Panc1 (cell line): ENCODE measurements at places on chromosomes 16 and 17. TPM values are rescaled to one million over a fixed set of nuclear protein-coding genes. Genes with fewer than 3 reads are reported as not detected.

Gene ZG16B
- total RNA-seq = 9.1 TPM

Gene NPIPB9
- total RNA-seq = 0.90 TPM

Gene MT3
- total RNA-seq = not detected

Gene TPSAB1
- not detected for total RNA-seq

Gene LDHD
- 3.1 TPM for total RNA-seq

Gene KRT33A
- total RNA-seq = not detected

Gene XYLT1
- total RNA-seq = 0.62 TPM

Gene SLFN12L
- 0.33 TPM for total RNA-seq

Gene HBQ1
- total RNA-seq = 10.4 TPM

Gene TPSG1
- total RNA-seq = 4.6 TPM

Gene KRT28
- total RNA-seq = not detected

Gene GINS2
- total RNA-seq = 12.0 TPM

Gene EFTUD2
- total RNA-seq = 98.0 TPM

Gene PLEKHG4
- 6.7 TPM for total RNA-seq

Gene GPR179
- 0.03 TPM for total RNA-seq

Gene CCL3
- 1.1 TPM for total RNA-seq

Gene CLDN9
- total RNA-seq = 1.6 TPM

Gene CIBAR2
- not detected for total RNA-seq

Gene RRAD
- 4.3 TPM for total RNA-seq

Gene SLC5A10
- total RNA-seq = not detected

Gene CENPX
- 187 TPM for total RNA-seq

Gene WFIKKN1
- 2.0 TPM for total RNA-seq

Gene KRT9
- total RNA-seq = not detected

Gene TRIM47
- total RNA-seq = 125 TPM

Gene CHD9
- total RNA-seq = 25.4 TPM

Gene ZFPM1
- total RNA-seq = 3.9 TPM

Gene DOC2B
- total RNA-seq = 1.5 TPM

Gene SPEM1
- total RNA-seq = not detected

Gene EME1
- 15.3 TPM for total RNA-seq

Gene ASPA
- total RNA-seq = not detected
